Esophagus squamous epithelium (tissue), 5 donors: ENCODE measurements at places on chromosomes 11 and 22.

DNA sequence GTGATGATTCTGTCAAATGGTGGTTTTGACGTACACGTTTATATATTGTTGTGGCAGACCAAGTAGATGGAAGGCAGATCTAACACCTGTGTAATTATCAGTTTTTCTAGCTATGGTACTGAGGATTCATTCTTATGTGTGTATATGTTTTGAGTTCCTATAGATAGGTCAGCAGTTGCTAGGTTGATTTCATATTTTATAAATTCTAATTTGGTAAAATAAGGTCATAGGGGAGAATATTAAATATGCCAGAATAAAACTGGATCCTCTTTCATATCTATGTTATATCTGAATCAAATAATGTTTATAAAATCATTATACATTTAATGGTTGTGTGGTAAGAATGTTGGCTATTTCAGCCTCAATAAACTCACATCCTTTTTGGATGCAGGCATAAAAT, 27.6 kb downstream of the HIPK3 start:
- DNase-seq, result no peak

- DNase-seq, result no peak
Measured at GRCh38 chr11:789943-790342, at the start of gene CEND1. Gene CEND1 (minus strand): TSS chr11:790090. CDS start chr11:788576, 1,514 bp downstream.

GRCh38 chr22:43313244-43313889, 29.8 kb downstream of the SCUBE1 start:
- DNase-seq, result no peak

- DNase-seq, result no peak
Measured at GRCh38 chr11:111785886-111786412, 19.8 kb upstream of the PPP2R1B start.

DNA sequence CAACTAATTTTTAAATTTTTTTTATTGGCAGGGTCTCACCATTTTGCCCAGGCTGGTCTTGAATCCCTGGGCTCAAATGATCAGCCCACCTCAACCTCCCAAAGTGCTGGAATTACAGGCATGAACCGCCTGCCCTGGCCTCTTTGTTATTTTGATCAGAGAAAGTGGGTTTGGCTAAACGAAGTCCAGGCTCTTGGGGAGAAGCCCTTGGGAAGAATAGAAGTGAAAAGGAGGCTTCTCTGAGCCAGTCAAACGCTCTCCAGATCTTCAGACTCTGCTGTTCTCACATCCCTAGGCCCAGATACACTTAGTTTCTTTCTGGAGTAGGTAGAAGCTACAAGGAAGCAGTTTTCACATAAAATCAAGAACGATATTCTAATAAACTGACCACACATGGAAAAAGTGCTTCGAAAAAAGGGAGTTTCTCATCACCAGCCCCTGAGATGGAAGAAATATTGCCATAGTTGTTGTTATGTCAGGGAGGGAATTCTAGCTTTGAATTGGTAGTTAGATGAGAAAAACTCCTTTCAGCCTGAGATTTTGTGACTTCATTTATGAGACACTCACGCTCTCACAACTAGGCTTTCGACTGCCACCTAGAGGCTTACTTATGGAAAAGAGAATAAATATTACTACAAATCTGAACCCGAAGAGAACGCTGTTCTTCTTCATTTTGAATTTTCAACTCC, 41.7 kb upstream of the AQP11 start:
- peak; percentile 3 for DNase-seq

DNA sequence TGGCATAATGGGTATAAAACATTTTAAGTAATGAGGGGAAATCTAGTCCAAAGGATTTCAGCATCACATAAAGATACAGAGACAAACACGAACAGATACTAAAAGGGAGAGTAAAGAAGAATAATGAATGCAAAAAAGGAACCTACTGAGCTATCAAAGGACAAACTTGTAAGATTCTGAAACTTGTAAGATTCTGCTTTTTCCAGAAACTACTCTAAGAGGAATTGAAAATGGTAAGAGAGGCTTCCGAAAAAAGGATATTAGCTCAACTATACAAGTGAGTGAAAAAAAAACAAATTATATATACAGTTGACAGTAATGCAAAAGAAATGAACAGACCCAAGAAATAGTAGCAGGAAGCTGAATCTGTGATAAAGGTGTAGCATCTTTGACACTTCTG, 37.7 kb downstream of the POLD3 start:
- no peak for DNase-seq

DNA sequence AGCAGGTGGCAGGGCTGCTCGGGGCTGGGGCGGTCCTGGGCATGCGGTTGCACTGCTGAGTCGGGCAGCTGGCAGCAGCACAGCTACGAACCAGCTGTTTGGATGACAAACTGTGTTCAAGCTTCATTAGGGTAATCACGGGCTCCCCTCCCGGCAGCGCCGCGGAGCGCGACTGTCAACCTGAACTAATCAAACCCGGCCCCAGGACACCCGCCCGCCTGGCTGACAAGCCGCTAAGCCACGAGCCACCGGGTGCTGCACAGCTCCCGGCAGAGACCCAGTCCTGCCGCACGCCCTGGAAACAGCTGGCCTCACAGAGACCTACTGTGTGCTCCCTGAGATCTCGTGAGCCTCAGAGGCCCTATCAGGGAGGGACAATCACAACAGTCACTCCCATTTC, 60.6 kb upstream of the TCF20 start:
- DNase-seq, result no peak

DNA sequence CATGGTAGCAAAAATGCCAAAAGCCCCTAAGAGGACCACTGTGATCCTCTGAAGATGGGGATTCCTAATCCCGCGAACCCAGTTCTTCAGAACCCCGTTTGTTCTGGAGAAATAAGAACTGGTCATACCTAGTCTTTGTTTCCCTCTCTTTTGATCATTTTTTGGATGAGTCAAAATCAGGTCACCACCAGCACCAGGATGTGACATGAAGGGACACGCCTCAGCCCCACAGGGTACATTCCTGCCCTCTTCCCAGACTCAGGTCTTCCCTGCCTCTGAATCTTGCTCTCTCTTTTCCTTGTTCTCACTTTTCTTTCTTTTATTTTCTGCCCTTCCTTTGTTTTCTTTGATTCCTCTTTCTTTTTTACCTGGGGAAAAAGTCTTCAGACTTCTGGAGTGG, 14.6 kb upstream of the ANO1 start:
- DNase-seq, result no peak

DNA sequence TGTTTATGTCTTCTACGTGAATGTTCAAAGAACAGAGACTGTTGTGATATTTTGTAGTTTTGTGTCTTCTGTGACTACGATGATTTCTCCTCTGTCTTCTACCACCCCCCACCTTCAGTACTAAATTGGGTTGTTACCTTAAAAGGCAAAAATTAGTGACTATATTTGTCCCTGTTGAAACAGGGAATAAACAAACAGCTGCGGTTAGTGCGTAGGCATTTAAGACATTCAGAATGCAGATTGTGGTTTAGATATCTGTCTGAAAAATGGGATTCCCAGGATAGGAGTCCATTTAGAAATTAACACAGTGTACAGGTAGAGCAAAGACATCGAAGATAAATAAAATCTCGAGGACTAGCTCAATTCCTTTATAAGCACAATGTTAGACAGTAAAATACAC, 15.6 kb upstream of the ARHGAP42 start:
- no peak for DNase-seq

- no peak for DNase-seq
Measured at GRCh38 chr11:66317723-66318599, 1.1 kb upstream of the CD248 start.

DNA sequence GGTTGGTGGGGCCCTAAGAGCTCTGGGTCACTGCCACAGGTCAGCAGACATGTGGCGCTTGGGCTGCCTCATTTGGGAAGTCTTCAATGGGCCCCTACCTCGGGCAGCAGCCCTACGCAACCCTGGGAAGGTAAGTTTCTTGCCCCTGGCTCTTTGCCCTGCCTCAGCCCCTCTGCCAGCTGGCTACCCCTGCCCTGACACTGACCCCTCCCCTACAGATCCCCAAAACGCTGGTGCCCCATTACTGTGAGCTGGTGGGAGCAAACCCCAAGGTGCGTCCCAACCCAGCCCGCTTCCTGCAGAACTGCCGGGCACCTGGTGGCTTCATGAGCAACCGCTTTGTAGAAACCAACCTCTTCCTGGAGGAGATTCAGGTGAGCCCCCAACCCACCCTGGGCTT, 1.9 kb downstream of the SCYL1 start:
- DNase-seq, result no peak

- no peak for DNase-seq
Measured at GRCh38 chr22:17266251-17266971, 47.2 kb upstream of the ADA2 start.

DNA sequence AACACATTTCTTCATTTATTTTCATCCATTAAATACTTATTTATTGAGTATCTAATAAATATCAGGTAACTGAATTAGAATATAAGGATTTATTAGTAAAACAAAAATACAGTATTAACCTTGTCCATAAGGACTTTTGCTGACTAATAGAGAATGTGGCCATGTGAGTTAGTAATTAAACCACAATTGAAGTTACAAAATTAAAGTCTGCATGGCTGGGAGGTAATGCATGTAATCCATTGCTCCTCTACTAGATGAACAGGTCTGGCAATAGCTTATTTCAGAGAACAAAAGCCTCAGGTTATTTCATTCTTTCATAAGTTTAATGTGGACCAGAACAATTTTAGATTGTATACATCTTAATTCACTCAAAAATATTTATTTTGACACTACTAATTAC, 9.9 kb upstream of the CARD18 start:
- DNase-seq, result no peak

DNA sequence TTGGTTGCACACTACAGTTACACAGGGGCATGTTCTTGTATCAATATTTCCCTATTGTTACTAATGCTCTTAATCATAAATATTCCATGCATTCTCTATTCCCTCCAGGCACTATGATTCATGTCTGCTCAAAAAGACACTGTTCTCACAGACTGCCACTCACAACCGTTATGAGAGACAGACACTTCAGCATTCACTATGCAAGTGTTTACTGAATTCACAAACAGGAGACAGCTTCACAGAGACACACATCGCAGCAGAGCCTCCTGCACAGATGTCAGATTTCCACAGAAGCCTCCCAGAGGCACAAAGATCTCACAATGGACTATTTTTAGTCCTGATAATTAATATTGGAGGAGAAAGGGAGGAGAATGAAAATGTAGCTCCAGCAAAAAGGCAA, 930.4 kb downstream of the OPCML start:
- DNase-seq, result no peak

DNA sequence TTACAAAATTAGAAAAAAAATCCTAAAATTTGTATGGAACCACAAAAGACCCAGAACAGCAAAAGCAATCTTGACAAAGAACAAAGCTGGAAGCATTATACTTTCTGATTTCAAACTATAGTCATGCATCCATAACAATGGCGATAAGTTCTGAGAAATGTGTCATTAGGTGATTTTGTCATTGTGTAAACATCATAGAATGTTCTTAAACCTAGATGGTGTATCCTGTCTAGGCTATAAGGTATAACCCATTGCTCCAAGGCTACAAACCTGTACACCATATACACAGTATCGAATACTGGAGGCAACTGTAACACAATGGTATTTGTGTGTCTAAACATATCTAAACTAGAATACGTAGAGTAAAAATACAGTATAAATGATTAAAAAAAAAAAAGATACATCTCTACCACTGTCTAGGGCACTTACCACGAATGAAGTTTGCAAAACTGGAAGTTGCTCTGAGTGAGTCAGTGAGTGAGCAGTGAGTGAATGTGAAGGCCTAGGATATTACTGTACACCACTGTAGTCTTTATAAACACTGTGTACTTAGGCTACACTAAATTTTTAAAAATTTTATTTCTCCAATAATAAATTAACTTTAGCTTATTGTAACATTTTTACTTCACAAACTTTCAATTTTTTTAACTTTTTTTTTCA, 18.1 kb upstream of the SC5D start:
- no peak for DNase-seq

GRCh38 chr11:30605036-30605605, 19.0 kb upstream of the MPPED2 start:
- no peak for DNase-seq

DNA sequence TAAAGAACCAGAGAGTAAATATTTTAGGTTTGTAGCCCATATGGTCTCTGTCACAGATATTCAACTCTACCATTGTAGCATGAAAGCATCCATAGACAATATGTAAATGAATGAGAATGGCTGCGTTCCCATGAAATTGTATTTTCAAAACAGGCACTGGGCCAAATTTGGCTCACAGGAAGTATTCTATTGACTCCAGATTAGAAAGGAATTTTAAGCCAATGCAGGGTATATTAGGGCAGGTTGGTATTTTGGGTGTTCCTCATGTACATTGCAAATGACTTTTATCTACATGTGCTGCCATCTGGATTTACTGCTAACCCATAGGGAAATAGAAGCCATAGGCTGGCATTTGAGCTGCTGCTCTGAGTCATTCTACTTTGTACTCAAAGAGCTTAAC, 35.1 kb upstream of the PDGFD start:
- no peak for DNase-seq

GRCh38 chr11:107247167-107247861, 210.3 kb downstream of the CWF19L2 start:
- DNase-seq, result no peak

DNA sequence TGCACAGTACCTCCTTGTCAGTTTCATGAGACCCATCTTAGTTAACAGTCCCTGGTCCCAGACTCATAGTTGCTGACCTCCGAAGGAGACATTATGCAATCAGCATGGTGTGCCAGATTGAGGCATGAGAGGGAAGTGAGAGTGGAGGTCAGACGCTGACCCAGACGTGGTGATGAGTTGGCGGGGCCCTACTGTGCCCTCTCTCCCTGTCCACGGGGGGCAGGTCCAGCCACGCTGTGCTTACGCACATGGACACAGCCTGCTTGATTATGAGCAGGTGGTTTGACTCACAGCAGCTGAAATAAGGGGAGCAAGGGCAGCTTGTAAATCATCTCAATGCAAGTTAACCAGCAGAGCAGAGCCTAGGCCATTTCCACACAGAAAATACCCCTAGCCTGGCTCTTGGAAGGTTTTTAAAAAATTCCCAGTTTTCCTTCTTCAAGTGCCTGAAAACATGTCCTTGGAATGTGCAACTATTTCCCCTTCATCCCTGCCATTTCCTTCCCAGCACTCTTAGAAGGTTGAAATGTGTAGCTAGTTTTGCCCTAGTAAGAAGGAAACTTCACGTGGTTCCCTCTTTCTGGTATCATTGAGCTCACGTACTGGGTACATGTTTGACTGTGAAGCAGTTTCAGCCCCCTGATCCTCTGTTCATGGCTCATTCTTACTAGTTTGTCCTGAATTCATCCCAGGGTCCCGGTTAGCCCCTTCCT, 122.6 kb upstream of the SORL1-AS1 start:
- DNase-seq, result no peak

DNA sequence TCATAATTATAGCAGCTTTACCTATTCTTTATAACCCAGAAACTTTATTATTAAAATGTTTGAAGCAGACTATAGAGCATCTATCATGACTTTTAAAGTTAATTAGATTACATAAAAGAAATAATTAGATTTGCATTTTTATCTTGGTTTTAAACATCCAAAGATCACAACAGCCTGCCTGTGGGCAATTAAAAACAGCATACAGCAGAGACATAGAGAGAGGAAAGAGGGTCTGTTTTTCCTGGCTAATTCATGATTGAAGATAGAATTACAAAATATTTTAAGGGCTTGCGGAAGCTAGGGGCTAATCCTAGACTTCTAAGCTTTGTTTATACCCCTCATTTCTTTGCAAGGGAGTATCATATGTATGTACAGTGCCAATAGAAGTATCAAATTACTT, 178.1 kb downstream of the SOX6 start:
- DNase-seq, result no peak
